ENCODE measurements at places on chromosomes 1 and 21.
A peak's percentile ranks its signal among the peaks of the same experiment; 100 is the strongest.

GRCh38 chr1:80181418-80181817 is 1174.9 kb upstream of the ADGRL4 start:
- no peak for DNase-seq

DNA sequence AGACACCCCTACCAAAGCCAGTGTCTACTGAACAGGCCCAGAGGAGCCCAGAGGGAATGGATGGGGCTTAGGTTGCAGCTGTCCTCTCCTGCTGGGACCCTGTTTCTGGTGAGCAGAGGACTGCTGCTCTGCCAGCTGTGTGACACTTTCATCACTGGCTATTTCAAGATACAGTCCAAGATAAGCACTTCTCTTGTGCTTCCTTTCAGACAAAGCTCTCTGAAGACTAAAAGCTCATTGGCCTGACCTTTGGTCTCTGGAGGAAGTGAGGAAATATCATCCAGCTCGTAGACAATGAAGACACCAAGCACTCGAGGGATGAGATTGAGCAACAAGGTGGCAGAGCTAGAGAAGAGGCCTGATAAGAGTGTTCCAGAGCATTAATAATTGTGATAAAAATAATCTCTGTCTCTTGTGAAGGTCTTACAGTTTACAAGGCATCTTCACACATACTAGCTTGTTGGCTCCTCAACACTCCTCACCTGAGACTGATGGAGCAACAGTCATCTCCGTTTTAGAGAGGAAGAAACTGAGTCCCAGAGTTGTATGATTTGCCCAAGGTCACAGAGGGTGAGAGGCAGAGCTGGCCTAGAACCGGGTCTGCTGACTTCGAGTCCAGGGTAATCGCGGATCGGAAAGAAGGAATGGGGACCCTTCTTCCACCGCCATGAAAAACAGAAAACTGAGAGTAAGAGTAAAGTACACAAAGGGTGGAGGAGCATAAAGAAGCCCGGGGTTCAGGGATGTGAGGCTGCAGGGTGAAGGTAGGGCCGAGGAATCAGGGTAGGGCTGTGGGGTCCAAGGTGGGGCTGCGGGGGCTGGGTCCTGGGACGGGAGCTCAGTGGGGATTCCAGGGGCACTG is 666 bp downstream of the PAFAH2 start:
- no peak for DNase-seq

- no peak for DNase-seq
Measured at GRCh38 chr1:48026275-48026674, 29.1 kb upstream of the TRABD2B start.

DNA sequence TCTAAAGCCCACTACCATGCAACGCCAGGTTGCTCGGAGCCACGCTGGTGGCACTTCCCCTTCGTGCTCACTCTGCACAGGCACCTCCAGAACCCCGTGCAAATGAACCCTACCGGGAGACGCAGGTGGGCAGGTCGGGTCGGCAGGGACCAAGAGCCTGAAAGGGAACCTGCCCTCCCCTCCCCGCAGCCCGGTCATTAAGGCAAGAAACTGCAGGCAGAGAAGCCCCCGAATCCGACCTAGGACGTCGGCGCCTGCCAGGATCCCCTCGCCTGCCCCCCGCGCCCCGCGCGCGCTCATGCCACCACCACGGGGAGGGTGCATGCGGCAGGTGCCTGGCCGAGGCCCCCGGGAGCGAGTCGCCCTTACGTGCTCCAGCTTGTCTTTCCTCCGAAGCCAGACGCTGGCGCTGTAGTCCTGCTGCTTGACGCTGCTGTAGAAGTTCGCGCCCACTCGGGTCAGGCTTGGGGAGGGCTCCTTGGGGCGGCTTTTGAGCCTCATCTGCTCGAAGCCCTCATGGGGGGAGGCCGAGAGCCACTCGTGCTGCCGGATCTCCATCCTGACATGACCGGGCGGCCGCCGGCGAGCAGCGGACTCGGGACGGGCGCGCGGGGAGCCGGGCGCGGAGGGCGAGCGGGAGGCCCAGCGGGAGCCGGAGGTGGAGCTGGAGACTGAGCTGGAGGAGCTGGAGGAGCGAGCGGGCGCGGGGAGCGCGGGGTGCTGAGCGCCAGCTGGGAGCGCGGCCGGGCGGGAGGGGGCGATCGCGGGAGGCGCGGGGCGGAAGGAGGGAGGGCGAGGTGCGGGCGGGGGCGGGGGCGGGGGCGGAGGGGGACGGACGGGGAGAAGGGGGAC is 552 bp downstream of the PLD5 start:
- DNase-seq, result peak; percentile 26

DNA sequence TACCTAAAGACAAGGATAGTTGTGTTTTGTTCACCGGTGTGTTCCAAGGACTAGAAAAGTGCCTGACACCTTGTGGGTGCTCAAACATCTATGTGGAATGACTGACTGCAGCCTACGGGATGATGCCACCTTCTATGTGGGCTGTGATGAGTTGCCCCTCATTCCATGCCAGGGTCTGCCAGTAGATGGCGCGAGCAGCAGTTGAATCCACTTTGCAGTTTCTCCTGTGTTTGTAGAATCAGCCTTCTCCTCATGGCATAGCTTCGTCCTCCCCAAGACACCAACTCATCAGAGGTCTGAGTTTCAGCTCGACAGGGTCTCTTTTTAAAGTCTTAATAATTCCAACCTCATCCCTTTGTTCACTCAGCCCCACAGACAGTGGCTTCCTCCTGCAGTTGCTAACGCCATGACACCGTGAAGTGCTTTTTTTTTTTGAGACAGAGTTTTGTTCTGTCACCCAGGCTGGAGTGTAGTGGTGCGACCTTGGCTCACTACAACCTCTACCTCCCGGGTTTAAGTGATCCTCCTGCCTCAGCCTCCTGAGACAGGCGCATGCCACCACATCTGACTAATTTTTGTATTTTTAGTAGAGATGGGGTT is 133.7 kb downstream of the CAPN8 start:
- peak; percentile 68 for DNase-seq

- DNase-seq, result no peak
Measured at GRCh38 chr1:78641558-78641957, 8.1 kb upstream of the IFI44 start.

- DNase-seq, result no peak
Measured at GRCh38 chr1:213122514-213122929, 71.5 kb downstream of the RPS6KC1 start.

DNA sequence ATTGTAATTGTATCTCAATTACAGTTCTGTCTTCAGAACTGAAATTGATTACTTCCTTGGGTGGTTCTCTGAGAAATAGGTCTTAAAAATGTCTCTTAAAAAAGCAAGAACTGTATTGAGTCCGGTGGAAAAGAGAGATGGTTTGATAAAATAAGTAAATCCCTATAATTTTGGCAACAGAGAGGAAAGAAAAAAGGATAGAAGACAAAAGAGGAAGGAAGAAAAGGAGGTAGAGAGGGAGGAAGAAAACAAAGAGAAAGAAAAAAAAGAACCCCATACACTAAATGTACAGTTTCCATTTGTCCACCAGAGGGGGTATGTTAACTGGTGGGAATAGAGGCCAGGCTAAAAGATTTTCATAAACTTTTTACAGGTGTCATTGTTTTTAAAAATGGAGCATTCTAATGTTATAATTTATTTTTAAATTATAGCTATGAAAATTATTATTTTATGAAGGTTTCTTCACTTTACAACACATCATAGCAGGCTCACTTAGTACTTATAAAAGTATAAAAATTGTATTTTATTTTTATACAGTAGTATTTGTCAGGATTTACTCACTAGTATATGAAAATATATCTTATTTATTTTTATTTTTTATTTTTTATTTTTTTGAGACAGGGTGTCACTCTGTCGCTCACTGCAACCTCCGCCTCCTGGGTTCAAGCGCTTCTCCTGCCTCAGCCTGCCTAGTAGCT is 2.1 kb upstream of the UBE2T start:
- DNase-seq, result no peak

DNA sequence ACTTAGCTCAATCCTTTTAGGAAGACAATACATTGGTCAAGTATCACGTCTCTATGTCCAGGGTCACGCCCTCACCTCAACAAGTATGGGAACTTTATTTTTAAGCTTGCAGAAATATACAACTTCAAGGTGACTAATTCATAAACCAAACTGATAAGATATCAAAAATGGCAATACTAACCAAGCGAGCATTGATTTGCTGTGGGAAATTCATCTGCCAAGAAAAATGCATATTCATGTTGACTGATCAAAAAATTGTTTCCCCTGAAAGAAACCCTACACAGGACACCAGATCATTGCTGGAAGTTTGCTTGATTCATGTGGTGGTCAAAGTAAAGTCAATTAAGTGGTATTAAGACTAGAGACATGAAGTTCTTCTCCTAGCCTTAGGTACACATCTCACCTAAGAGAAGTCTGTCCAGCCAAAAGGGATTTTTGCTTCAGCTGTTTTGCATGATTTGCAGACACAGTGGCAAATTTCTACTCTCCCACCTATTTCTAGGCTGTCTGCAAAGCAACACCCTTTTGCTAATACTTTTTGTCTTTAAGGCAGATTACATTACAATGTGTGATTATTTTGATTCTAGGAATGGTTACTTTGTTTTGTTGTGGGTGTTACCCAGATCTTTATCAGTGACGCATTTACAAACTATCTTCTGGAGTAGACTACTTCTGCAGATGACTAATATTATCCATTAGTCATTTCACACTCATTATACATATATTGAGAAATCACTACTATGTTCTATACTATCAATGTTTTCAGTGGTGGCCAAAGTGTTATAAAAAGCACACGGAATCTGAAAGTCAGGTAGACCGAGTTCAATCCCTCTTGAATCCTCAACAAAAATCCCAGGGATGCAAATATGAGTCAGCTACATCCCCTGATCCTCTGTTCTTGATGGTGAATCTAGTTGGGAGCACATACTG is 12.4 kb downstream of the SAMSN1 start:
- no peak for DNase-seq

GRCh38 chr1:217921126-217921904 is 290.2 kb downstream of the SPATA17 start:
- no peak for DNase-seq

DNA sequence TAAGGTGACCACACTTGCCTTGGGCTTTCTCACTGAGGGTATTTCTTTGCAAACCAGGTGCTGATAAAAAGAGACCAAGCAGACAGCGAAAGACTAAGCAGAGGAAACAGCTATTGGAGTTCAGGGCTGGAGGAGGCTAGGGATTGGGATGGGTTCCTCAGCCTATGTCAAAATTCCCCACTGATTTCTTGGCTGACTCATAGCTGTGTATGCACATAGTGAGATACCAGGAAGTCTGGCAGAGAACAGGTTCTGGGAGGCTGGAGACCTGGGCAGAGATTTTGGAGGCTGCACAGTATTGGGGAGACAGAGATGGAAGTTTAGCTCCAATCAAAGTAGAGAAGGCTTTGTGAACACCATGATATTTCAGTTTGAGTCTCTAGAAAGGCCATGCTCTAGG is 25.3 kb downstream of the YARS1 start:
- DNase-seq, result no peak

Data from stimulated activated CD4-positive, alpha-beta T cell treated with anti-CD3 and anti-CD28 coated beads, Interleukin-15, amount 100 ng/mL, for 24 hours (primary cell).